ENCODE measurements at places on chromosomes 7 and 10.
A peak's percentile ranks its signal among the peaks of the same experiment; 100 is the strongest.

- DNase-seq = no peak
Measured at GRCh38 chr7:12703881-12704280, 16.4 kb downstream of the ARL4A start.

GRCh38 chr7:1754345-1754908 lies 84.3 kb downstream of the ELFN1 start:
- DNase-seq = no peak

DNA sequence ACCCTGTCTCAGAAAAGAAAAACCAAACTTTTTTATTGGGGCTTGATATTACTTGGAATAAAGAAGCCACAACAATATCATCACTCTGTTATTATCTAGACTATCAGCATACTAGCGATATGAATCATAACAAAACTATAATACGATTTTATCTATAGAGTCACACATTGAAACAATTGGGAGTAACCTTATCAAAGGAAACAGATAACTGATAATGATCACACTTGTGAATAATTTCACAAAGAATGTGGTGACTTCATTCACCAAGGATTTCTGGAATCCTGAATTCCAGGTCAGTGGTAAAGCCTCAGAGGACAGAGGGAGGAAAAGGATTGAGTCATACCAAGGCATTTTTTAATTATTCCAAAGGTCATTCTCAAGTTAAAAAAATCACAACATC lies 32.1 kb upstream of the NMT2 start:
- no peak for DNase-seq

DNA sequence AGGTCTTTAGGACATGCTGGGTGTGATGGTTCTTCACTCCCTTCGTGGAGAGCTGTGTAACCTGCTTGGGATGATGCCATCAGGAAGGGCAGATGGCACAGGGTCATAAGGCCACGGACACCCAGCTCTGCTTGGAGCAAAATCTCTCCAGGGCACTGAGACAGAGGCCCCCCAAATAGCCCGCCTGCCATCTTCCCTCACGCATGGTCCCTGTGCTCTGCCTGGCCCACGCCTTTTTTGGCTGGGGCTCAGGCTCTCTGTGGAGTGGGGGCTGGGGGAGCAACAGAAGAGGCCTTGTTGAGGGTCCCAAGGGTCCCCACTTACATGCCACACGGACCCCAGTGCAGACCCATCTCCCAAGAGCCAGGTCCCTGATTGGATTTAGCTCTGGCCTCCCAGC lies 93.3 kb upstream of the RET start:
- no peak for DNase-seq

DNA sequence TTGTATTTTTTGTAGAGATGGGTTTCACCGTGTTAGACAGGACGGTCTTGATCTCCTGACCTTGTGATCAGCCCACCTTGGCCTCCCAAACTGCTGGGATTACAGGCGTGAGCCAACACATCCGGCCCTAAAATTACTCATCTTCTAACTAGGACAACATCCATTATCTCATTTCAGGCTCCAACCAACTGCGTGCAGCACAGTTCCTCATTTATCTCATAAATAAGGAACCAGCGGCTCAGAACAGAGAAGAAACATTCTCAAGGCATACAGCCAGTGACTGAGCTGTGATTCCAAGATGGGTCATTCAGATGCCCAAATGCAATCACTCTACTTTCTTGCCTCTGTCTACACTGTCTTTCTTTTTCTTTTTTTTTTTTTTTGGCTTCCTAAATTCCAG lies 356.1 kb downstream of the ELMO1 start:
- DNase-seq = no peak

- no peak for DNase-seq
Measured at GRCh38 chr7:157875230-157876179, 538.7 kb downstream of the DNAJB6 start.

DNA sequence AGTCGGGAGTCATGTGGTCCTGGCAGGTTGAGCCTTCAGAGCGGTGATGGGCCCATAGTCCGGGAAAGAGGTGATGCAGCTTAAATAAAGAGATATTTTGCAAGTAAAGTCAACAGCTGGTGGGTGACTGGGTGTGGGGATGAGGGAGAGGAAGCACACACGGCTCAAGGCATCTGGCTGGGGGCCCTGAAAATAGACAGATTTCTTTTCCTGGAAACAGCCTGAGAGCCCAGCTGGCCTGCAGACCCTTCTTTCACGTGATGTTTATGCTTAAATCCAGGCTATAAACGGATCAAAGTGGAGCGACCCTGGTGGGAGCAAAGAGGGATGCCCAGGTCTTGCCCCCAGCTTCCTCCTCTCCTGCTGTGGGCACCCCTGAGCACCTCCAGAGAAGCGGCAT lies 149.1 kb downstream of the TEX36 start:
- DNase-seq = no peak

DNA sequence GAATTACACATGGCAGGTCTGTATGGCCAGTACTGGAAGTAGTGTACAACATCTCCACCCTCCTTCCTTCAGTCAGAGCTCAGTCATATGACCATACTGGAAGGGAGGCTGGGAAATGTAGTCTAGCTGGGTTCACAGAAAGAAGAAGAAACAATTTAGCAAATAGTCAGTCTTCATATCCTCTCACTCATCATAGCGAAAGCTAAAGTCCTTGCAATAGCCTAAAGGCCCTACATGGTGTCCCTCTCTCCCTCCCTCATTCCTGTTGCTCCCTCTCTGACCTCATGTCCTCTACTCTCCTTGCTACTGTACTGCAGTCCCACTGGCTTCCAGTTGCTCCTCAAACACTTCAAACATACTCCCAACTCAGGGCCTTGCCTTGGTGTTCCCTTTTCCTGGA lies 4.3 kb upstream of the CALU start:
- no peak for DNase-seq

DNA sequence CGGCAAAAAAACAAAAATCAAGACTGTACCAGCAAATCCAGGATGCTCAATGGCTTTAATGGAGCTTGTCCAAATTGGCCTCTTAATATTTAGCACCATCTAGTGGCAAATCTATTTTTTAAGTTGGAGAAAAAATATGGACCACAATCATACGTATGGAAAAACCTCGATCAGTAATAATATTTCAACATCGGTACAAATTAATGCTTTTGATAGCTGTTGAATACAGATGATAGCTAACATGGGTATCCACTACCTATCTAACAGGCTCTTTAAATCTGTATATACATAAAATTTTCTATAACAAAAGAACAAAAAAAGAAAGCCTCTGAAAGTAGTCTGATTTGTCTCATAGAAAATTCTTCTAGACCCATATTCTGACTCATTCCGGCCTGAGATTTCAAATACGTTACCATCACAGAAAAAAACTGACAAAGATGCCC lies 29.2 kb downstream of the COA1 start:
- peak; percentile 64 for DNase-seq

GRCh38 chr7:43105521-43106120 lies 6.8 kb upstream of the HECW1 start:
- no peak for DNase-seq

- DNase-seq = no peak
Measured at GRCh38 chr7:101635484-101635883, 6.4 kb upstream of the MYL10 start.

DNA sequence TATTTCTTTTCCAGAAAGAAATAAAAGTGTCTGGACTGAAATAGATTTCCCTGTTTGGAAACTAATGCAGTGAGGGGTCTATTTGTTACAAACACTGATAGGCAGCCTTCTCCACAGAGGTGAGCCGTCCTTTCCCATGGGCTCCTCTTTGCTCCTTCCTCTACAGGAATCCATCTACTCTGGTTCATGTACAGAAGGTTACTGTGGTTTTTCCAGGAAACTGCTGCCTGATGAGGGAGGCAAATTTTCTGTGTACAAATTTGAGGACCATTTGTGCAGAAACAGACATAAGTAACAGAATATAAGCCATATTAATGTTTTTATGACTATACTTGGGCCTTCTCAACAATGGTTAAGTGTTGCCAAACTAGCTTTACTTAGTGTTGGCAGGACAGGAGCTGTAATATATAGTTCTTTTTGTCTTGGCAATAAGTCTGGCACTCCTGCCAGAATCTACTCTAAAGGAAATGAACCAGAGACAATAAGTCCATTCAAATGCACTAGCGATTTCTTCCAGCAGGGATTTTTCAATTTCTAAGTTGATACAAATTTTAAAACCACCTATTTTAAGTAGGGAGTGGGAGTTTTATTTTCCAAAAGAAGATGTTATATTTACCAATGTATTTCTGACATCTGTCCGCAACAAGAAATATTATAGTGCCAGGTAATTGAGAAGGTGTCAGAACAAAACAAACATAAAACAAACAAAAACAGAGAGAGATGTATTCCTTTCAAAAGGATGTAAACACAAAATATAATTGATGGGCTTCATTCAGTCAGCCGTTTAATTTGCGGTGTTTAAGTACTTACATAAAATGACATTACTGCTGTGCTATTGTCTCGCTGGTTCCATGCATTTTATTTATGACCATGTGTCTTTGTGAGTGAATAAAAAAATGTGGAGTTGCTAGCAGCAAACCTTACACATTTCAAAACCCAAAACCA lies 91.0 kb upstream of the NFE2L3 start:
- no peak for DNase-seq

DNA sequence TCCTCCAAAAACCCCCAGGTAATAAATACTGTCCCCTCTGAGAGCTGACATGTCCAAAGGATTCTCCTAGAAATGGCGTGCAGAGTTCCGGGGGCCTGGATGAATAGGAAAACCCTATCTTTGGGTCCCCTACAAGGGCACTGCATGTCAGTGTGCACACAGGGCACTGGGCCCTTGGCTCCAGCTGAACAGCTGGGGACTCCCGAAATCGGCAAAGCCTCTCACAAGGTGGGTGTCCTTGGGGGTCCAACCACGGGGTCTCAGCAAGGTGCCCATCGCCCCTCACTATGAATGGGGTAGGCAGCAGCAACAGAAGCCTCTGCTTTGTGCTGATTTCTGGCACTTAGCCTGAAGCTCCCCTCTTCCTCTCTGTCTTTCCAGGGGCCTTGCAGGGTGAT lies 46.1 kb downstream of the SLIT1 start:
- DNase-seq = no peak

DNA sequence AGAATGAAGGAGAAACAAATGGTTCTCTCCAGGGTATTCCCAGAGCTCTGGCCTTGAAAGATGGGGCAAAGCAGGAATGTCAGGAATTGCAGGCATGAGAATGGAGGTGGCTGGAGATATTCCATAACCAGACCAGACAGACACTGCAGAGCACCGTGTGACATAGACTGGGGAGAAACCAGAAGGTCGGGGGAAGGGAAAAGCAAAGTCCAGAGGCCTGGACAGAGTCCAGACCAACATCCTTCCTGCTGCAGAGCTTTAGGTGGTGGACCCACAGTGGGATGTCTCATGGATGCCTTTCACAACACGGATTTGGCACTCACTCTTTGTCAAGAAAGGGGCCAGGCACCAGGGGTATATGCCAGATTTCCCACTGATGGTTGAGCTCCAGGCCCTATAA lies 177.2 kb upstream of the INHBA start:
- DNase-seq = no peak

- DNase-seq = no peak
Measured at GRCh38 chr10:94411304-94411703, 9.0 kb downstream of the TBC1D12 start.

GRCh38 chr10:102945962-102946361 lies 27.9 kb downstream of the CNNM2 start:
- DNase-seq = no peak

GRCh38 chr7:91093181-91093580 lies 171.1 kb upstream of the FZD1 start:
- DNase-seq = no peak

DNA sequence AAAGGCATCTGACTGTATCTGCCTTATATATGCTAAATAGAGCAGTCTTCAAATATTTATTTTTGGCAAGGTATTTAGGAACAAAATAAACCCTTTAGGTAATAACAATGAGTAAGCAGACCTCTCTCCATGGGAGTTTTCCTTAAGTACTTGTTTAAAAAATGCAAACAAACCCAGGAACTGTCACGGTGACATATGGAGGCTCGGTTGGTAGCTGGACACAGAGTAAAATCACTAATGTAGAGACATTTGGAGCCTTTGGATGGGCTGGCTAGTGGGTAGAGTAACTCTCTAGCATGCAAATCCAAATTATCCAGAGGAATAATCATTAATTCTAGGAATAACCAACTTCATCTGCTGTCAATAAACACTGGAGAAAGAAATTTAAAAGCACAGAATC lies 71.6 kb upstream of the LAMB4 start:
- no peak for DNase-seq

GRCh38 chr7:3301449-3301731 lies 338 bp downstream of the SDK1 start:
- DNase-seq = no peak

- DNase-seq = no peak
Measured at GRCh38 chr10:126153711-126154628, 234.3 kb downstream of the ADAM12 start.

DNA sequence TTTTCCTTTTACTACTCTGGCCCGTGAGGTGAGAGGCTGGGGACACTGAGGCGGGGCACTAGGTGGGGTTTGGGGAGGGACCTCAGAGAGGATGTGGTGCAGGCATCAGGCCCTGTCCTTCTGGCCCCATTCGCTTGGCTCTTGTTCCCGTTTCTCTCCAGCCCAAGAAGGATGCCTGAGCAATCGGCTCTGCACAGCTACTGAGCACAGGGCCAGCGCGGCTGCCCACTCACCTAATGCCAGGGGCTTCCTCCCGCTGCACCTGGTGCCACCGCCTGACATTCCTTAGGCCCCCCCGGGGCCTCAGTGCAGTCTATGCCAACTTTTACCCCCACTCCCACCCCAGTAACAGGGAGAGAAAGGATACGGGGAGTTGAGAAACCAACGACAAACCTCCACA lies 12.5 kb downstream of the EMX2 start:
- no peak for DNase-seq

DNA sequence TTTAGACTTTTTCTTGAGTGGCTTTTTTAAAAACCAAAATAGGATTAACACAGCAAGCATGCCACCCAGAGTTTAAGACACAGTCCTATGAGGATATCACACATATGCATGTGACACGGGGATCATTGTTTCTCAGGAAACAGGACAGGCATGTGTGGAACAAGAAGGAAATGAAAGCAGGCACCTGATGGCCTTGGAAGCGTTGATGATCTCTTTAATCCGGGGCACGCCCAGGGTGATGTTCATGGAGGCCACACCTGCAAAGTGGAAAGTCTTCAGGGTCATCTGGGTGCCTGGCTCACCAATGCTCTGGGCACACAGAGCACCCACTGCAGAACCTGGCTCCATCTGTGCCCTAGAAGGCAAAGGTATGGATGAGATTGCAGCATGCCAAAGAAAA lies 44.3 kb downstream of the POLR3A start:
- no peak for DNase-seq

DNA sequence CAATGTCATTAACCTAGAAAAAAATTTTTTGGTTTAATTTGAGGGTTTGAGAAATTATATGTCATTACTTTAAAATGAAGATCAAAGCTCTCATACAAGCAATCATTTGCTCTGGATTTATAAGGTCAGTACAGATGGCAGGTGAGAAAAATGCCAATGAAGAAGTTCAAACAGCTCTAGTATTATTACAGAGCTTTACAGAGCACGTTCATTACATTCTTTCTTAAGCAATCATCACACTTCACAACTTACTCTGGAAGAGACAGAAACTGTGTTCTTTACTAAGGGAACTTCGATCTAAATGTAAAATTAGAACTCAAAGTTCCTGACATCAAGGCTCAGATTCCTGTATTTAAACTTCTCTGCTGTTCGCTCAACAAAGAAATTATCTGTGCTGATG lies 153.4 kb downstream of the ATE1 start:
- DNase-seq = no peak
